NCI-H1092 treated with DMSO at 0.1 percent for 48 hours (cell line): ENCODE measurements at places on chromosomes 6 and 20.
A peak's percentile ranks its signal among the peaks of the same experiment; 100 is the strongest.

DNA sequence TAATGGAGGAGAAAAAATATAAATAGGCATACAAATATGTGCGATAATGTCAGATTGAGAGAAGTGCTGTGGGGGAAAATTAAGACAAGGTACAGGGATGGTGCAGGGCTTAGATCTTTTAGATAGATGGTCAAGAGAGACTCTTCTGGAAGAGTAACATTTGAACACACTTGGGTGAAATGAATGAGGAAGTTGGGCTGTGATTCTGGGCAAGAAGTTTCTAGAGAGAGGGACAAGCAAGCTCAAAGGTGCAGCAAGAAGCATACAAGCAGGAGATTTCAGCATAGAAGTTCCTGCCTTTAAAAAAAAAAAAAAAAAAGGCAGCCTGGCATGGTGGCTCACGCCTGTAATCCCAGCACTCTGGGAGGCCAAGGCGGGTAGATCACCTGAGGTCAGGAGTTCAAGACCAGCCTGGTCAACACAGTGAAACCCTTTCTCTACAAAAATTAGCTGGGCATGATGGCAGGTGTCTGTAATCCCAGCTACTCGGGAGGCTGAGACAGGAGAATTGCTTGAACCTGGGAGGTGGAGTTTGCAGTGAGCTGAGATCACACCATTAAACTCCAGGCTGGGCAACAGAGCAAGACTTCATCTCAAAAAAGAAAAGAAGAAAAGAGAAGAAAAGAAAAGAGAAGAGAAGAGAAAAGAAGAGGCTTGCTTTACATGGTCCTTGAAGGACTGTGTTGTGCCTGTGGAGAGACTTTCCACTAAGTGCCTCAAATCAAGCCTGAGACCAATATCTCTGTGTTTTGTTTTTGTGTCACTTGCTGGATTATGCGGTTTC lies 9.7 kb upstream of the CD83 start:
- DNase-seq: no peak

- DNase-seq: no peak
Measured at GRCh38 chr6:73234733-73235132, 9.4 kb upstream of the KHDC1L start.

GRCh38 chr6:10424040-10424439 lies 9.2 kb upstream of the TFAP2A start:
- DNase-seq: peak; percentile 6

DNA sequence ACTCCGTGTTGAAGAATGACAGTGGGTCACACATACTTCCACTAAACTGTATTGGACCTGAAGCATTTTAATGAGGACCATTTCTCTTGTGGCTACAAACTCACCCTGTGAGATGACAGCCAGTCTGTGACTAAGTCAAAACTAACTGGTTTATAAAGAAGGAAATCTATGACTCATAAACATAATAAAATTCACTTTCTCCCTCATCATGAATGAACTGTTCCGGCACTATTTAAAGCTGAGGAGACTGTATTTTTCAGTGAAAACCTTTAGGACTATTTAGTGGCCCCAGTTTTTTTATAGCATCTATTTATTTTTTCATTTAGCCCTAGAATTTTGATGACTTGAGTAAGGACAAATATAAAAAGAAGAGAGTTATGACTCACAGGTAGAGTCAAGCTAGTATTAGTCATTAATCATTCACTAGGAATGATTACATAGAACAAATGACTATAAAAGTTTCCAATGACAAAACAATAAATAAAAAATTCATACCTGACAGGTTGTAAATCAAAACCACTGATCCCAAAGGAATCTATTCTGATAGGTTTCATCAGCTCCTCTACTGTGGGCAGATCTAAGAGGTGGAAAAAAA lies 34.2 kb downstream of the CEP162 start:
- no peak for DNase-seq

- no peak for DNase-seq
Measured at GRCh38 chr6:156809034-156809433, 31.9 kb downstream of the ARID1B start.

GRCh38 chr6:122710908-122711635 lies 68.4 kb upstream of the FABP7 start:
- DNase-seq: no peak

GRCh38 chr6:44004136-44004535 lies 123.1 kb downstream of the MRPL14 start:
- no peak for DNase-seq

GRCh38 chr6:43215066-43215465 lies 14.2 kb downstream of the DNPH1 start:
- no peak for DNase-seq

DNA sequence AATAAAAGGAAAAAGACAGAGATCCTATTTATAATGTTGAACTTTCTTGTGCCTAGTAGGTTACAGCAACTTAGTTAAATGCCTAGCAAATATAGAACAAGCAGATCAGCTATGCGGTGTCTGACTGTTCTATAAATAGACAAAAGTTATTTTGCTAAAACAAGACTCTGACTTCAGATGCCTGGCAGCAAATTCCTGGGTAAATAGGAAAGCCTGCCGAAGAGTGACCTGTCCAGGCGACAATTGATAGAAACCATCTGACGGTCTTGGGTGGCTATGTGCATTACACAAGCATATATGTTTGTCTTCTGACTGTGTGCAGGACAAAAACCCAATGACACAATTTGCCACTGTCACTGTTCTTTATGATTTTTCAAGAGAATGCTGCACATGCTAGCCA lies 38.0 kb upstream of the PDE10A start:
- no peak for DNase-seq

DNA sequence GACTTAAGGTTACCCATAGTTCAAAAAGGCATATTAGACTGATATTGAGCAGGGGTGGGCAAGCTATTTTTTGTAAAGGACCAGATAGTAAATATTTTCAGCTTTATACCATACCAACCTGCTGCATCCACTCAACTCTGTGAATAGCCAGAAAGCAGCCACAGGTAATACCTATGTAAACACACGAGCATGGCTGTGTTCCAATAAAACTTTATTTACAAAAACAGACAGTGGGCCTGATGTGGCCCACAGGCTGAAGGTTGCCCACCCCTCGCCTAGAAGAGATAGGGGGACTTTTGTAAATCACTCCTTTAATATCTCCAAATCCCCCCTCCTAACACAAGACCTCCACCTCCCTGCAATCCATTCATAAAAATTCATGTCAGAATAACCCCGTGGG lies 64.4 kb downstream of the PSMG4 start:
- no peak for DNase-seq

DNA sequence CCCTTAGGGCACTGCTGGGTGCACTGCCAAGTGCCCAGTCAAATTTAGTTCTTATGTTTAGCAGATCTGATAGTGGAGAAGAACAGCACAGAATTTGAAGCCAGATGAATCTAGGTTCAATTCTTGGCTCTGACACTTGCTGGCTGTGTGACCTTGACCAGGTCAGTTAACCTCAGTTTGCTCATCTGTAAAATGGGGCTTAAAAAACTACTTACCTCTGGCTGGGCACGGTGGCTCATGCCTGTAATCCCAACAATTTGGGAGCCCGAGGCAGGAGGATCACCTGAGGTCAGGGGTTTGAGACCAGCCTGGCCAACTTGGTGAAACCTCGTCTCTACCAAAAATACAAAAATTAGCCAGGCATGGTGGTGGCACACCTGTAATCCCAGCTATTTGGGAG lies 49.9 kb upstream of the MLN start:
- no peak for DNase-seq

GRCh38 chr6:143772116-143773086 lies 70.7 kb upstream of the LTV1 start:
- no peak for DNase-seq

GRCh38 chr20:62117362-62117646 lies 5.0 kb upstream of the LSM14B start:
- DNase-seq: peak; percentile 63

GRCh38 chr6:146364816-146365594 lies 178.6 kb upstream of the RAB32 start:
- no peak for DNase-seq

- no peak for DNase-seq
Measured at GRCh38 chr6:112228480-112229332, 25.7 kb downstream of the LAMA4 start.

DNA sequence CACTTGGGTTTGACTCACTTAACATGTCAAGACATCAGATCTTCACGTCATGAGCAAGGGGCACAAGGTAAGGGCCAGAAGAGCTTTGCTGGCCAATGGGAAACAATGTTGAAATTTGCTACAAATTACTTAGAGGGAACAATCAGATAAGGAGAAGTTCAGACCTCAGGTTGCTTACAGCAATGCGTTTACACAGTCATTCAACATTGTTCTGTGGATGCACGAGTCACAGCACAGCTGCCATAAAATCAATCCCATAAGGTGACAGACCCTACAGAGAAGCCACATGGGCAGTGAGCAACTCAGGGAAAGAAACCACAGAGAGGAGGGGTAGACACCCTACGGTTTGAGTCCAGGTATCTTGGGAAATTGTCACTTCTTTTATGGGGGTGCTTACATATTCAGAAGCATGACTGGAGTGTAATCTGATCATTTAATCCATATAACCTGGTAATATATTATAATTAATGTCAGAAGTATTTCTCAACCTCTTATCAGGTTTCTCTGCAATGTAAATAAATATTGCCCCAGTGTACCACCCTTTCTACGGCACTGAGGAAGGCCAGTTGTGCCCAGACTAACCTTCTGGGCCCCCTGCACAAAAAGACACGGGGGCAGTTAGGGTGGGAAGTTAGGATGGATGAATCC lies 2.3 kb upstream of the SLC22A2 start:
- DNase-seq: no peak

DNA sequence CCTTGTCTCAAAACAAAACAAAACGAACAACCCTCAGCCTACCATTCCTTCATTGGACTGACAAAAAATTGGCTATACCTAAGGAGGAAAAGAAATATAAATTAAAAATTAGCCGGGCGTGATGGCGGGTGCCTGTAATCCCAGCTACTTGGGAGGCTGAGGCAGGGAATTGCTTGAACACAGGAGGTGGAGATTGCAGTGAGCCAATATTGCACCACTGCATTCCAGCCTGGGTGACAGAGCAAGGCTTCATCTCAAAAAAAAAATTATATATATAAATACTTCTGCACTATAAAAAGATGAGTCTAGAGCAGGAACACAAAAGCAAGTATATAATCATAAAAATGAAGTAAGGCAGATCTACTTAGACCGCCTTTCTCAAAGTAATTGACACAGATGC lies 109.8 kb downstream of the CRYBG1 start:
- DNase-seq: no peak

- DNase-seq: no peak
Measured at GRCh38 chr20:8242066-8242465, 110.0 kb downstream of the PLCB1 start.

- DNase-seq: no peak
Measured at GRCh38 chr6:162733489-162733888, 5.7 kb downstream of the PACRG start.

DNA sequence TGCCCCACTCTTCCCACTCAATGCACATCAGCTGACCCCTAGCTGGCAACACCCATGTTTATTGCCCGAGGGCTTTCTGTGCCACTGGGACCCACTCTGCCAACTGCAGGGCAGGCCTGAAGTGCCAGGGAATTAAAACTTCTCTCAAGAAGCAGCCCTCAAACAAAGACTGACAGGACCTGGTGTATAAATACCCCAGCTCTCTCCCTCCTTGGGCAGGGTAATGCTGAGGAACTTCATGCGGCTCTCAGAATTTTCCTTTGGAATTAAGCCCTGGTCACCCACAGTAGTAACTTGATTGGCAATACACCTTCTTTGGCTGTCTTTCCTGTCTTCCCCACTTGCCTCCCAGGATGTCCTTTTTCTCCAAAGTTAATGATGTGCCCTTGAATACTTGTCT lies 5.3 kb upstream of the GDAP1L1 start:
- no peak for DNase-seq

- no peak for DNase-seq
Measured at GRCh38 chr20:62624719-62625453, 17.4 kb upstream of the SLCO4A1 start.

DNA sequence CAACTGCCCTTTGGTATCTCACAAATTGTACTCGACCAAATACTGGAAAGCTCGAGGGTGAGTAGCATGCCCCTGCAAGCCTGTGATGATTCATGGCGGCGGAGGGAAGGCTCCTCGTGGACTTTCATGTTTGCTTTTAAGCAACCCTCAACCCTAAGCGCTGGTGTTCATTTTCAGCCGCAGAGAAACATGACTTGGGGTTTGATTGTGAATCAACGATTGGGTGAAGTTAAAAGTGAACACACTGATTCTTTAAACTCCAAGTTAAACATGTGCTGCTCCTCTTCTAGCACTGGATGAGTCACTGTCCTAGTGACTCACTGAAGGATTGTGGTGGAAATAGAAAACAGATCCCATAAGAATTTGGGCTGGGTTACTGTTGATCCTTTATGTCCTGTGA lies 8.3 kb downstream of the CD109 start:
- DNase-seq: no peak

DNA sequence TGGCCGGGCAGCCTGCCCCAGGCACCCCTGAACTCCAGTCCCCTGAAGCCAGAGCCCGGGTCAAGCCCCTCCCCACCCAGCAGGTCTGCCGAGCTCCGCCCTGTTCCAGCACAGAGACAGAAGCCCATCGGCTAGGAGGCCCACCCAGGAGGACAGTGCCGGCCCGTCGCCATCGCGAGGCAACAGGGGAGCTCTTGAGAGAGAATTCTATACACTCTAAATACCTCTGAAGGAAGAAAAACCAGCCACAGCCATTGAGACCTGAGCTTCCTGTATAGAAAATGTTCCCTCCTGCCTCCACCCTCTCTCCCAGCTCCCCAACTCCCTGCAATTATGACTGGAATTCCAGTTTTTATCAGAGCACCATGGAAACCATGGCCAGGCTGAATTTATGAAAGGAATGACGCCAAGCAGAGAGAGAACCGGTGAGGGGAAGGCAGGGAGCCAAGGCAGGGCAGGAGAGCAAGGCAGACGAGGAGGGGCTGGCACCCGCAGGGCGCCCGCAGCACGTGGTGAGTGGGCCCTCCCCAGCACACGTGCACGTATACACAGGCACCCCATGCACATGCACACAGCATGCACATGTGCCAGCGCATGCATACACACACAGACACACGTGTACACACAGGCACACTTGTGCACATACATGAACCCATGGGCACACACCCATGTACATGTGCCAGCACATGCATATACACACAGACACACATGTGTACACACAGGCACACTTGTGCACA lies 27.6 kb upstream of the MRGBP start:
- DNase-seq: peak; percentile 48

DNA sequence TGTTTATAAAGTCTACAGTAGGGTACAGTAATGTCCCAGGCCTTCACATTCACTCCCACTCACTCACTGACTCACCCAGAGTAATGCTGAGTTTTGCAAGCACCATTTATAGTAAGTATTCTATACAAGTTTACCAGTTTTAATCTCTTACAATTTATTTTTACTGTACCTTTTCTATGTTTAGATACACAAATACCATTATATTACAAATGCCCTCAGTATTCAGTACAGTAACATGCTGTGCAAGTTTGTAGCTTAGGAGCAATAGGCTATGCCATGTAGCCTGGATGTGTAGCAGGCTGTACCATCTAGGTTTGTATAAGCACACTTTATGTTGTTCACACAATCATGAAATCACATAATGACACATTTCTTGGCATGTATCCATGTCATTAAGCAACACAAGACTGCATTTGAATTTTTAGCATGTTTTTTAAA lies 673.6 kb downstream of the CD109 start:
- DNase-seq: no peak
